Cardiac muscle cell (in vitro differentiated cells and primary cell): ENCODE measurements at places on chromosomes 5 and 9.

- peak; percentile 83 for DNase-seq
- no peak overlapping the region for H3K4me3 ChIP-seq
- H3K27ac ChIP-seq: no peak overlapping the region
- no peaks in the 10 kb centered on the region for H3K36me3 ChIP-seq
Observed at GRCh38 chr5:148474025-148474511, 90.3 kb downstream of the FBXO38 start.

DNA sequence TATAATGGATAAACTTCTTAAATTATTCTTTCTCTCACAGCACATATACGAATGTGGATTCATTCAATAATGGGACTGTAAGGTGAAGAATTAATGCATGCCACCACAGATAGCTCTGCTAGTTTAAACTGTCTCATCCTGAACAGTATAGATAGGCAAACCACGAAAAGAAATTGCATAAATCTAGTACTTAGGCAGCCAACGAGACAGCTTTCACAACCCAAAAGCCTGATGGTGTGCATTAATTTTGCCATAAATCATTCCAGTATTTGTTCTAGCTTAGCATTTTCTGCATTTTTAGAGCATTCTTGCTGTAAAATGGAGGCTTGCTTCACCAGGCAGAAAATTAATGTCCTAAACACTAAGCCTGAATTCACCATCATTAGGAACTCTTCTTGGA is 834.2 kb upstream of the DMAC1 start:
- H3K27me3 ChIP-seq: no peaks in the 10 kb centered on the region
- H3K4me3 ChIP-seq: no peak overlapping the region
- peaks cover 6% of the 10 kb centered on the region for H3K4me1 ChIP-seq
- H3K27ac ChIP-seq: no peak overlapping the region
- H3K36me3 ChIP-seq: no peaks in the 10 kb centered on the region

GRCh38 chr9:115396071-115396529 is 278.1 kb upstream of the TNC start:
- no peak overlapping the region for H3K27ac ChIP-seq
- H3K4me1 ChIP-seq: peaks cover 33% of the 10 kb centered on the region
- no peak for DNase-seq
- no peak overlapping the region for H3K4me3 ChIP-seq
- H3K36me3 ChIP-seq: no peaks in the 10 kb centered on the region

DNA sequence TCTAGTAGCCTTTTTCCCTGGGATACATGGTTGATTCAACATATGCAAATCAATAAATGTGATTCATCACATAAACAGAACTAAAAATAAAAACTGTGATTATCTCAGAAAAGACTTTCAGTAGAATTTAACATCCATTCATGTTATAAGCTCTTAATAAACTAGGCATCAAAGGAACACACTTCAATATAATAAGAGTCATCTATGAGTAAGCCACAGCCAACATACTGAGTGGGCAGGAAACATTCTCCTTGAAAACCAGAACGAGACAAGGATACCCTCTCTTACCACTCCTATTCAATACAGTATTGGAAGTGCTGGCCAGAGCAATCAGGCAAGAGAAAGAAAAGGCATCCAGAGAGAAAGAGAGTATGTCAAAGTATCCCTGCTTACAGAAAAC is 239.9 kb downstream of the ATPSCKMT start:
- no peaks in the 10 kb centered on the region for H3K27me3 ChIP-seq
- no peak overlapping the region for H3K4me3 ChIP-seq
- H3K36me3 ChIP-seq: no peaks in the 10 kb centered on the region
- H3K27ac ChIP-seq: no peak overlapping the region
- DNase-seq: no peak

GRCh38 chr9:137551264-137552021 is at the start of gene MRPL41:
TSS of gene MRPL41 (plus strand) at chr9:137551879. CDS start at chr9:137552082, 203 bp downstream.
- H3K4me3 ChIP-seq: peak within 1 kb of the TSS; percentile 79
- peak within 1 kb of the TSS; percentile 87 for H3K27ac ChIP-seq
- H3K27me3 ChIP-seq: no peaks in the 10 kb centered on the region
- DNase-seq: peak; percentile 92

GRCh38 chr9:123522251-123522650 is 166.3 kb downstream of the CRB2 start:
- H3K27ac ChIP-seq: no peak overlapping the region
- no peaks in the 10 kb centered on the region for H3K4me1 ChIP-seq
- H3K36me3 ChIP-seq: no peaks in the 10 kb centered on the region
- H3K4me3 ChIP-seq: no peak overlapping the region

- H3K4me1 ChIP-seq: peaks cover 4% of the 10 kb centered on the region
- H3K27me3 ChIP-seq: peaks cover 69% of the 10 kb centered on the region
- no peak overlapping the region for H3K27ac ChIP-seq
- H3K4me3 ChIP-seq: peak overlapping the region; percentile 44
Observed at GRCh38 chr5:115180165-115180709, 10.5 kb upstream of the TRIM36 start.

GRCh38 chr5:134965271-134965825 is 2.4 kb upstream of the CATSPER3 start:
- no peaks in the 10 kb centered on the region for H3K4me1 ChIP-seq
- no peak for DNase-seq
- no peak overlapping the region for H3K4me3 ChIP-seq
- H3K36me3 ChIP-seq: no peaks in the 10 kb centered on the region

GRCh38 chr9:114688909-114689610 is 7.1 kb upstream of the TEX48 start:
- H3K36me3 ChIP-seq: no peaks in the 10 kb centered on the region
- H3K4me3 ChIP-seq: no peak overlapping the region
- no peak overlapping the region for H3K27ac ChIP-seq
- H3K27me3 ChIP-seq: peaks cover 36% of the 10 kb centered on the region
- H3K4me1 ChIP-seq: no peaks in the 10 kb centered on the region
- DNase-seq: no peak

GRCh38 chr5:102048940-102049339 is 247.1 kb downstream of the SLCO4C1 start:
- no peaks in the 10 kb centered on the region for H3K27me3 ChIP-seq
- no peak overlapping the region for H3K4me3 ChIP-seq
- DNase-seq: no peak
- H3K36me3 ChIP-seq: no peaks in the 10 kb centered on the region
- H3K4me1 ChIP-seq: no peaks in the 10 kb centered on the region

- DNase-seq: no peak
- no peak overlapping the region for H3K27ac ChIP-seq
- no peak overlapping the region for H3K4me3 ChIP-seq
- no peaks in the 10 kb centered on the region for H3K27me3 ChIP-seq
Observed at GRCh38 chr5:112275671-112276070, 143.4 kb downstream of the EPB41L4A start.

GRCh38 chr5:83450183-83450966 is 21.2 kb upstream of the VCAN start:
- H3K27me3 ChIP-seq: no peaks in the 10 kb centered on the region
- H3K27ac ChIP-seq: no peak overlapping the region
- H3K4me1 ChIP-seq: peaks cover 37% of the 10 kb centered on the region
- no peak for DNase-seq
- no peaks in the 10 kb centered on the region for H3K36me3 ChIP-seq

GRCh38 chr9:77543131-77543822 is 104.8 kb downstream of the GNA14 start:
- no peaks in the 10 kb centered on the region for H3K27me3 ChIP-seq
- no peaks in the 10 kb centered on the region for H3K36me3 ChIP-seq
- no peak for DNase-seq

DNA sequence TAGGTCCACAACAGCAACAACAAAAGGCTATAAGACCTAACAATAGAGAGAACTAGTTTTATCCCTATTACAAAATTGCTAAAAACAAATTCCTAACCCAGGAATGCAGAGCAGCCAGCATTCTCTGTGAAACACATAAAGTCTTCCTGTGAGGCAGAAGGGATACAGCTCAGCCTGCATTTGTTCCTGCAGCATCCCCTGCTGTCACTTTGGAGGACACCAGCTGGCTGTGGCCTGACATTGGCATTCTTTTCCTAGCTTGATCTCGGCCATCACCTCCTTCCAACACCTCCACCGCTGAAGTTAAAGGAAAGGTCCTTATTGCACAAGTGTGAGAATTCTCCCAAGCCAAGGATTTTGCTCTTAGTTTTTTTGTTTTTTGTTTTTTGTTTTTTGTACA is 186.1 kb downstream of the SNCAIP start:
- no peaks in the 10 kb centered on the region for H3K36me3 ChIP-seq
- no peaks in the 10 kb centered on the region for H3K27me3 ChIP-seq
- H3K27ac ChIP-seq: no peak overlapping the region
- H3K4me3 ChIP-seq: no peak overlapping the region
- peak; percentile 52 for DNase-seq

GRCh38 chr5:124021066-124021641 is 509.2 kb downstream of the CSNK1G3 start:
- no peaks in the 10 kb centered on the region for H3K27me3 ChIP-seq
- DNase-seq: no peak
- no peak overlapping the region for H3K4me3 ChIP-seq
- no peaks in the 10 kb centered on the region for H3K36me3 ChIP-seq

DNA sequence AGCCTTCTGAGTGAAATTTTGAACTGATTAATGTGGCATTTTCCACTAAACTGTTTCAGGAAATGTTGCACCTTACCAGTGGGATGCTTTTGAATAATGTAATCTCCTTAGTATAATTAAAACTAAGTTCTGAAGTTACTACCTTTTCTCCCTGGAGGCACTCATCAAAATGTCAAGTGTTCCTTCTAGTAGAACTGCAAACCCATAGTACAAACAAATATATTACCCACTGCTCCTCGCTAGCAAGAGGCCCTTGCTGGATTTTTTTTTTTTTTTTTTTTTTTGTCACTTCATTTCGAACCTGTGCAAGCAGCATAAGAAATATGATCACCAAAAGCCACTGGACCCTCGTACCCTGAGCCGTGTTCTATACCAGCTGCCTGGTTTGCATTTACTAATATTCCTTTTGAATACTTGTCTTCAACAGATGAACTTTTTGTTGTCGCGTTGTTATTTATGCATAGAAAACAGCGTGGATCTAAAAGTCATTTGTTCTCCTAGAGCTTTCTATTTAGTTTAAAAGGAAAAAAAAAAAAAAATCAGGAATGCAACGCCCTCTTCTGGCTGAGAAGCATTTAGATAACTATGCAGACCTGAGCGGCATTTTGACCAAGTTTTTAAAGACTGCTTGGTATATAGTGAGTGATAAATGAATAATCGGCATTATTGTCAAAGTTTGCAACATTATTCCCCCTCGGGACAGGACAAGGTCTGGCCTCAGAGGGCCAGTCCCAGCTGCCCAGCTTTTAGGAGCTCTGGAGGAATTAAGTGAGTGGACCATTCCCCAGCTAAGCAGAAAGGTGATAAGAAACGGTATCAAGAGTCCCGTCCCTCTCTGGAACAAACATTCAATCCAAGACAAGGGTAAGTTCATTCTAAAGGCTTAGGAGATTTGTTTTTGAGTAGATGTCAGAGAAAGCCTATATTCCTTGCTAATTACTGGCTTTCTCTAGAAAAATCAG is 162.5 kb upstream of the KIF2A start:
- H3K4me3 ChIP-seq: no peak overlapping the region
- no peaks in the 10 kb centered on the region for H3K27me3 ChIP-seq
- H3K4me1 ChIP-seq: peaks cover 6% of the 10 kb centered on the region
- no peaks in the 10 kb centered on the region for H3K36me3 ChIP-seq

DNA sequence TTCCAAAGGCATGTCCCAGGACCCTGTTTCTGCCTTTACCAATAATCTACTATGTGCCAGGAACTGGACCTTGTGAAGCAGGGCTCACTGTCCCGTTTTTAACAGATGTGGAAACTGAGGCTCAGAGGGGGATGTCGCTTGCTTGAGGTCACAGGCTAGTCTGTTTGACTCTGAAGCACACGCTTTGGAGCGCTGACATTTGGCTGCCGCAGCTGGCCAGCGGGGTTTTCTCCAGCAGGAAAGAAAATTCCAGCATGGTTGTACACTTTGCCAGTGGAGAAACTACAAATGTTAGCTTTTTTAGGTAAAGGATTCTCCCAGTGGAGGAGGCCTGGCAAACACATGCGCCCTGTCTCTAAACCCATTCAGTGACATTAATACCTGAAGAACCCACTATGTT is 50.5 kb downstream of the SH3PXD2B start:
- H3K4me1 ChIP-seq: no peaks in the 10 kb centered on the region
- no peak overlapping the region for H3K4me3 ChIP-seq

DNA sequence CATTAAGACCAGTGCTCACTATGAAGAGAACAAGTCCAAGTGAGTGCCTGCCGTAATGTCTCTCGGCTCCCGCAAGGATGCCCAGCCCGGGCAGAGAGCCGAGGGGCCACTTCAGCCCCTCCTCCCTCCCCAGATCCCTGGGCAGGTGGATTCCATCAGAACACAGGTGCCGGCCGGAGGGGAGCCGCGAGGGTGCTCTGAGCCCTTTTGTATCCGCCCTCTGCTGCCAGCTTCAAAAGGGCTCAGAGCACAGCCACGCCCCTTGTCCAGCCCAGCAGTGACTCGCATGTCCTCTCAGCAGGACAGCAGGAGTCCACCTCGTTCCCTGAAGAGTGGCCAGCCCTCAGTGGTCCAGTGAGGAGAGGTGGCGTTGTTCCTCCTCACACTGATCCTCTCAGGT is 43.9 kb downstream of the CYFIP2 start:
- H3K27ac ChIP-seq: no peak overlapping the region
- no peaks in the 10 kb centered on the region for H3K4me1 ChIP-seq
- peaks cover 6% of the 10 kb centered on the region for H3K36me3 ChIP-seq
- DNase-seq: no peak

- H3K27ac ChIP-seq: no peak overlapping the region
- peaks cover 6% of the 10 kb centered on the region for H3K4me1 ChIP-seq
- no peaks in the 10 kb centered on the region for H3K27me3 ChIP-seq
- no peaks in the 10 kb centered on the region for H3K36me3 ChIP-seq
Observed at GRCh38 chr5:74499256-74500050, 141.1 kb downstream of the ENC1 start.

- no peak overlapping the region for H3K4me3 ChIP-seq
- no peak overlapping the region for H3K27ac ChIP-seq
- H3K27me3 ChIP-seq: no peaks in the 10 kb centered on the region
- DNase-seq: peak; percentile 64
- H3K36me3 ChIP-seq: peaks cover 16% of the 10 kb centered on the region
- peaks cover 4% of the 10 kb centered on the region for H3K4me1 ChIP-seq
Observed at GRCh38 chr9:128124873-128125579, 2.5 kb downstream of the PTGES2 start.

- H3K27me3 ChIP-seq: no peaks in the 10 kb centered on the region
- H3K4me3 ChIP-seq: no peak overlapping the region
- no peaks in the 10 kb centered on the region for H3K36me3 ChIP-seq
- H3K27ac ChIP-seq: no peak overlapping the region
Observed at GRCh38 chr5:57902095-57902494, 419.5 kb upstream of the ACTBL2 start.

- no peak overlapping the region for H3K4me3 ChIP-seq
- H3K27me3 ChIP-seq: no peaks in the 10 kb centered on the region
- DNase-seq: no peak
- H3K36me3 ChIP-seq: no peaks in the 10 kb centered on the region
- H3K4me1 ChIP-seq: no peaks in the 10 kb centered on the region
Observed at GRCh38 chr9:126462617-126463016, 136.0 kb downstream of the MVB12B start.

DNA sequence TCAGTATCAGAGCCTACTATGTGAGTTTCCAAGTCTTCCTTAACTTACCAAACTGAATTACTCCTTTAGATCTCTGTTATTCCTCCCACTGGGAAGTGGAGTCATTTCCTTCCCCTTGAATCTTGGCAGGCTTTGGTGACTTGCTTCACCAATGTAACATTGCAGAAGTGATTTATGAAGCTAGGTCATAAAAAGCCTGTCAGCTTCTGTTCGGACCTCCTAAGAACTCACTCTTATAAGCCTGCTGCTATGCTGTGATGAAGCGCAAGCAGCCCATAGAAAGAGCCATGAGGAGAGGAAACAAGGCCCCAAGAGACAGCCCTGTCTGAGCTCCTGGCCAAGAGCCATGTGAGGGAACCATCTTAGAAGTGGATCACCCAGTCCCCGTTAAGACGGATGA is 14.2 kb upstream of the FOXB2 start:
- no peak for DNase-seq
- peaks cover 17% of the 10 kb centered on the region for H3K27me3 ChIP-seq
- no peak overlapping the region for H3K4me3 ChIP-seq
